ENCODE measurements at places on chromosomes 4 and X. TPM values are rescaled to one million over a fixed set of nuclear protein-coding genes. Genes with fewer than 3 reads are reported as not detected.

Gene SYTL5
- total RNA-seq: 0.41 TPM

Gene STAP1
- not detected for total RNA-seq

Gene MAGEB17
- not detected for total RNA-seq

Gene ZNF595
- total RNA-seq: 21.1 TPM

Gene ZNF157
- not detected for total RNA-seq

Gene GPR119
- not detected for total RNA-seq

Gene TMSB15C
- 0.26 TPM for total RNA-seq

Gene CASK
- total RNA-seq: 21.6 TPM

Gene F9
- total RNA-seq: not detected

Gene UNC5C
- total RNA-seq: not detected

Gene SH3RF1
- total RNA-seq: 9.6 TPM

Gene CXCR3
- total RNA-seq: not detected

Gene RHOXF1
- total RNA-seq: not detected

Gene GAGE2A
- not detected for total RNA-seq

All from A549 treated with CpdA at 1 μM for 4 hours (cell line).